Activated T-cell treated with anti-CD3 and anti-CD28 coated beads for 48 hours (primary cell): ENCODE measurements at places on chromosomes 4 and X.

GRCh38 chrX:26586570-26586969, 370.6 kb downstream of the MAGEB5 start:
- DNase-seq = no peak

GRCh38 chr4:112589206-112589605, 47.5 kb downstream of the ZGRF1 start:
- DNase-seq = no peak

GRCh38 chr4:146883070-146883469, 62.6 kb downstream of the TTC29 start:
- no peak for DNase-seq

DNA sequence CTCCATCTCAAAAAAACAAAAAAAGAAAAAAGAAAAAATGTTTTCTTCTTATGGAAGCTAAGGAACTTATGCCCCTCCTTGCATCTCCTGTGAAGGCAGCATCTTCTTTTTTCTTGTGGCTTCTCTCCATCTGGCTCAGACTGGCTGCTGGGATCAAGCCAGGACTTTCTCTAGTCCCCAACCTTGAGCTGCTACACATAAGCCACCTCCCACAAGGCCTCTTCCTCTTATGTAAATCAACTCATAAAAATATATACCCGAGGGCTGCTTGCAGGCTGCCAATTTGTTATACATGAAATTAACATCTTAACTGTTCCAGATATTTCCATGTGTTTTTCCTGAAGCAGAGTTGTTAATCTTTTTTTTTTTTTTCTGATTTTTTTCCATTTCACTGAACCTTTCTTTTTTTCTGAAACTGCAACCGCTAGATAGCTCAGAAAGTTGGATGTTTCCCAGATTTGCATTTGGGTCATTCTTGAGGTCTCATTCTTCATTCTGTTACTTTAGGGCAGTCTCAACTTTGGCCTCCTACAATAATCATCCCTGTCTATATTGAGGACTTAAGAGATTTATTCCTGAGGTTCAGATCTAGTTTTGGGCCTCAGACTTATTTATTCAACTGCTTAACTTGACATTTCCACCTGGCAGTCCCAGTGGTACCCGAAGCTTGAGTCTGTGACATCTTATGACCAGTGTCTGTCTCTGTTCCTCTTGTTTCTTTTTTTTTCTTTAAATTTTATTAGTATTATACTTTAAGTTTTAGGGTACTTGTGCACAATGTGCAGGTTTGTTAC, 10.3 kb downstream of the SNX25 start:
- no peak for DNase-seq

- no peak for DNase-seq
Measured at GRCh38 chr4:38368613-38369012, 295.4 kb upstream of the KLF3 start.

DNA sequence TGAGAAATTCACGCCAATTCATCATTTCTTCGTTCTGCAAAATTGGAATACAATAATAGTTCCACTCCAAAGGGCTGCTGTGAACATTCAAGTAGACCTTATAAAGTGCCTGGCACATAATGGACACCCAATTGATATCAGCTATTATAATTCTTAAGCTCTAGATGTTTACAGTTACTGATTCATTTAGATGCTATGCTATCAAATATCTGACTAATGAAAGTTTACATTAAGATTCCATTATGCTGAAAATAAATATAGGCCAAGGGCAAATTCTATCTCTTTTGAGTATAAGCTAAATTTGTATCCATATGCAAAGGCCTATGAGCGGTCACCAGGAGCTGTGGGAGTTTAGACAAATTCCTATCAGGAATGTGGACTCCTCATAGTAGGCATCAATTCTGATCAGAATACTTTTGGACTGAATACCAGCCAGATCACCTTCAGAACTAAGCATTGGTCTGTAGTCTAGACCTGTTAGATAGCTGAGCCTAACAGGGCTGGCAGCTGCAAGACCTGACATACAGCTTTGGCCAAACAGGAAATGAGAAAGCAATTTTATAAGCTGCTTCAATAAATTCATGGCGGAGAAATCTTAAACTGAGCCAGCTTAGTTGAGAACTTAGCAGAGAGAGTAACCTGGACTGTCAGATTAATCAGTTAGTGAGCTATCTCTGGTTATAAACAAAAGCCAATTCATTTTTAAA, 384.3 kb upstream of the ACTRT1 start:
- DNase-seq = no peak

- DNase-seq = no peak
Measured at GRCh38 chrX:369563-370101, 17.1 kb downstream of the PPP2R3B start.

DNA sequence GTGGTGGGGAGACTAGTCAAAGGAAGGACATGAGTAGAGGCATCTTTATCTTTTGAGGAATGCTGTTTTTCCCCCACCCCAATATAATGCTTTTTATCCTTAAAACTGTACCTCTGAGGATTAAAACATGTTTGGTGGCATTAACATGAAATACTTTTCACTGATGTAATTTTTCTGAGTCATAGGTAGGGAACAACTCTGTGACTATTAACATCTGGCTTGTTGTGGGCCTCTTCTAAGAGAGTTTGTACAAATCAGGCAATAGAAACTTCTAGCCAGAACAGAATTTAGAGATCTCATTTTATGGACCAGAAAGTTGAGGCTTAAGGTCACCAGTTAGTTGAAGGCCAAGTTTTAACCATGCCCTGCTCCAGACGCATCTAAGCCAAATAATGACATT, 207.6 kb downstream of the SOX3 start:
- DNase-seq = no peak

GRCh38 chrX:413322-414201, 26.9 kb upstream of the PPP2R3B start:
- DNase-seq = no peak

- no peak for DNase-seq
Measured at GRCh38 chr4:121977251-121978171, 25.7 kb upstream of the TRPC3 start.

- DNase-seq = no peak
Measured at GRCh38 chr4:100367451-100367850, 150.4 kb downstream of the EMCN start.

DNA sequence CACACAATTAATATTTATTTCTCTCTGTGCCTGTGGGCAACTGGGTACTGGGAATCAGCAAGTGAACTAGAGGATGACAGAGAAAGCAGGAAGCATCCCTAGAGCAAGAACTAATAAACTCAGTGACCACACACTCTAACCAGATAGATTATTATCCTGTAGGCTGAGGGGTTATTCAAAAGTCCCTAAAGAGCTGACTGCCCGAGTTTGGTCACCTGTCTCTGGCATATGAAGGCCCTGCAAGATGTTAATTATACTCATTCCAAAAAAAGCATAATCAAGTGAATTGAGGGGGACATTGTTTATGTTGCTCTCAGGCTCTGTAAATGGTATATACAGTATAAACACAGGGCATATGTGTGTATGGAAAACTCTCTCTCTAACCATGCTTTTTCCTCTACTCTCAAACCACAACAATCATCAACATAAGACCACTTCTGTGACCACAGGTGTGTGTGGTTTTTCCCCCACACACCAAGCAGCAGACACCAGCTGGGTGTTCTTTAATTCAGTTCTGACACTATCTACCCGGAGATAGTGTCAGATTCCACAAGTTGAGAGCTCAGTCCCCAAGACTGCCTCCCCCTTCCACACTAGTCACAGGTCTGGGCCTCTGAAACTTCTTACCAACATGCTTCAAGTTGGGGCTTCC, 6.2 kb upstream of the HPSE start:
- DNase-seq = peak; percentile 19

DNA sequence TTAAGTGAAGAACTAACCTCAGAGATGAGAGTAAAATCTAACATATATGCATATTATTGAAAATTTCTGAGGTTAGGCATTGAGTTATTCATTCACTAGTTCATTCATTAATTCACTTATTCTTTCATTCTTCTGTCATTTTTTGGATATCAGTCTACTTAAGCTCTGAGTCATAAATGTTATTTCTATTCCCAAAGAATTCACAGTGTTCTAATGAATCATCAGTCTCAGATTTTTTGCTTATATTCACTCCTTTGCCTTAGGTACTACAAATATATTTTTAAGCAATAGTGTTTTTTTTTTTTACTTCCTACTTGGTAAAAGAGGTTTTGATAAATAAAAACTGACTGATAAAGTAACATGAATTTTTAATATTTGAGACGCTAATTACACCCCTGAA, 95.2 kb upstream of the DKK2 start:
- no peak for DNase-seq

- no peak for DNase-seq
Measured at GRCh38 chr4:6191448-6192130, 8.8 kb downstream of the JAKMIP1 start.

DNA sequence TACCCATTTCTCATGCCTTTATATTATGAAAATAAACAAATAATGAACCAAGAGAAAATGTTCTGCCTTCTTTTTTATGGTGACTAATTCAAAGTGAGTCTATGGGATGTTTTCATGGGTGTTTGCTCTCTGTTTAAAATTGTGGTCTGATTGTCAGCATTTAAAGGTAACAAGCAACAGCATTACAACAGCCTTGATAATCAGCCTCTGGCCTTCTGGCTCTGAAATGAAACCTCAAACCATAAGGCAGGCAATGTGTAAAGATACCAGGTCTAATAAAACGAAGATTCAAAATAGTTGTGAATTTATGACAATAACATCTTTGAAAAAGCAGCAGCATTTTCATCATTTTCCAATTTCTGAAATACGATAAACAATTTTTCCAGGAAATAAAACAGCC, 63.7 kb downstream of the FAM13A start:
- no peak for DNase-seq

DNA sequence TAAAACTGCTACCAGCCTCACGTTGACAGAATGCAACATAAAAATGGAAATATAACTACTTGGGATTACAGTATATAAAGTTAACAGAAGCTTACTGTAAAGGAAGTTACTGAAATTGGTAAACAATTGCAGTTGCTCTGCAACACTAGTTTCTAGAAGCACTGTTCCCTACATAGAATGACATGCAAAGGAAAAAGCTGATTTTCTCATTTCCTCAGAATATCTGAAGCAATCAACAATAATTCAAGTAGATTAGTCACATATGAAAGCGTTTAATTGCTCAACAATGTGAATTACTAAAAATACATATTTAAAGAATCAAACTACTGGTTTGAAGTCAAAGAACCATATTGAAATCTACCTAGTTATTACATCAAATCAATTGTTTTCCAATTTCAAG, 31.8 kb downstream of the PDGFC start:
- no peak for DNase-seq

- no peak for DNase-seq
Measured at GRCh38 chrX:15143825-15144121, 126.1 kb downstream of the ASB9 start.

DNA sequence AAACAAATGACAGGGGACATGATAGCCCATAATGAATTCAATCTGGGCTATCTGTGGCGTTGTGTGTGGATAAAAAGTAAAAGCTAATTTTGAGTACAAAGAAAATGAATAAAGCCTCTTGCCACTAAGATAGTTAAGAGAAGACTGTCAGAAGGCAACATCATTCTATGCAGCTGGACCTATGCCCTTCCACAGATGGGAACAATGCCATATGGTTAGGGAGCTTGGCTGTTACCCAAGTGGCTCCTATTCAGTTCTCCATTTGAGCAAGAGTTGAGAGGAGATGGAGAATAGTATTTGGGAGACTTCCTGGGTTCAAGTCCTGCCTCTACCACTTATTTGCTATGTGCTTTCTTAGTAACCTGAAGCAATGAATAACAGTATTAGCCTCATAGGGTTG, 107.7 kb downstream of the ANXA3 start:
- DNase-seq = no peak

- DNase-seq = no peak
Measured at GRCh38 chrX:19683358-19683757, 168.1 kb upstream of the MAP3K15 start.

DNA sequence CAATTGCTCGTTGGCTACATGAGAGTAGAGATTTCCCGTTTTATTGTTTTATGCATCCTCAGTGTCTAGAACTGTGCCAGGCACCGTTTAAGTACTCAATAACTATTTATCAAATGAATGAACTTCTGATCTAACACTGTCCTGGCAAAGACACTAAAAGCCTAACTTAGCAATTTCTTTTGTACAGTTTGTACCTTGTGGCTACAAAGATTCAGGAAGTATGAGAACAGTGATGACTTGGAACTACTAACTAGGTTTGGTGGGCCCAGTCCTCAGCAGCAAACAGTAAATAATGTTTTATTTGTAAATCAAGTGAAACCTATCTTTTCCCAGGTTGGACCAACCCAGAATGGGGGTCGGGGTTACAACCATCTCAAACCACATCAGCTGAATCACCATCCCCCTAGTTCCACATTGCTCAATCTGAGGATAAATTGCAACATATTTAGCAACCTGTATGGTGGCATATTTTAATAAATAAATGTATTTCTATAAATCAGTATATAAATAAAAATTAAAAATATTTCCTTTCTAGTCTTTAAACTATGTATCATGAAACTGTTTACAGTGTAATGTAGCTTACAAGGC, 12.3 kb upstream of the SCRG1 start:
- DNase-seq = no peak
